ENCODE measurements at places on chromosomes 6 and 20.

GRCh38 chr6:33619166-33619840, 1.8 kb upstream of the ITPR3 start:
- no peak for DNase-seq

DNA sequence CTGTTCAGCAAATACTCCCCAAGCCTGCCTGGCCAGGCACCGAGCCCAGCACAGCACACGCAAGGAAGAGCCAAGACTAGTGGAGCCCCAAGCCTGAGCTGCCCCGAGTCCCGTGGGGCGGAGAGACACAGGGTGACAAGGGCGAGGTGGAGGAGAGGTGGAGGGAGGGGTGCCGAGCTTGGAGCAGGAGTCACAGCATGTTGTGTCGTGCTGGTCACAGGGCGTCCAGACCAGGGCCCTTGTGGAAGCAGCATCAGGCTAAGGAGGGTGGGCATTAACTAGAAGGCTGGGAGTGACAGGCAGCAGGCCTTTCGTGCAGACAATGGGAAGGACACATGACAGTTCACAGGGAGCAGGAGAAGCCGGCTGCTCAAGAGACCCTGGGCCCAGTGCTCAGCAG, 391.6 kb downstream of the TAF4 start:
- DNase-seq: no peak

DNA sequence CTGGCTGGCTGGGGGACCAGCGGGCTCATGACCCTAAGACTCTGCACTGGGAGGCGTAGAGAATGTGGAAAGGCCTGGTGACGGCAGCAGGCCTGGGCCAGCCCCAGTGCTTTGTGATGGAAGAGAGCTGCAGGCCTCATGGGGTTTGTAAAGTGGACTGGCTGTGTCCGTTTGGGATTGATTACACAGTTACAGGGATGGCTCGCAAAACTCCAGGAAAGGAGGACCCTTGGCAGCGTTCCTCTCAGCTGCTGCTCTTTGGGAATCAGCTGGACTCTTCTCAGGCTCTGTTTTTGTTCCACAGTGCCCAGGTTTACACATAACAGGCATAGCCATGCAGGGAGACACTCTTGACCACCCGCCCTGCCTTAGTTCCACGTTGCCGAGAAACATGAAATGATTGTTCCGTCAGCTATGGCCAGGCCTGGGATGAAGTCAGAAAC, 89.0 kb downstream of the SLX4IP start:
- peak; percentile 69 for DNase-seq

DNA sequence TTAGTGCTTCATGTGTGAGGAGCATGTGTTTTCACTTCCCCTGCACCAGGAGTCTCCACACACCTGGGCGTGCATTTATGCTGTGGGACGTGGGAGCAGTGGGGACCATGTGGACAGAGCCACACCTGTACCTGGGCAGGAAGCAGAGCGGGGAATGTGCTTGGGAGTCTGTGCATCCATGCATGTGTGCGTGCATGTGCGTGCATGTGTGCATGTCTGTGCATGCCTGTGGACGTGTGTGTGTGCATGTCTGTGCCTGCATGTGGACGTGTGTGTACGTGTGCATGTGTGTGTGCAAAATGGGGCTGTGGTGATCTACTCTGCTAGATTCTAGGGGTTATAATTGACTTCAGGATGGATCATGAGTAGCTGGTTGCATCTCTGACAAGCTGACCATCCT, 224.0 kb upstream of the GMDS start:
- no peak for DNase-seq

- DNase-seq: no peak
Measured at GRCh38 chr20:63156221-63156671, 59.7 kb downstream of the YTHDF1 start.
